Stimulated activated CD4-positive, alpha-beta T cell treated with anti-CD3 and anti-CD28 coated beads, TNF-alpha, amount 100 ng/mL, for 48 hours (primary cell): ENCODE measurements at places on chromosomes 6 and 20.

DNA sequence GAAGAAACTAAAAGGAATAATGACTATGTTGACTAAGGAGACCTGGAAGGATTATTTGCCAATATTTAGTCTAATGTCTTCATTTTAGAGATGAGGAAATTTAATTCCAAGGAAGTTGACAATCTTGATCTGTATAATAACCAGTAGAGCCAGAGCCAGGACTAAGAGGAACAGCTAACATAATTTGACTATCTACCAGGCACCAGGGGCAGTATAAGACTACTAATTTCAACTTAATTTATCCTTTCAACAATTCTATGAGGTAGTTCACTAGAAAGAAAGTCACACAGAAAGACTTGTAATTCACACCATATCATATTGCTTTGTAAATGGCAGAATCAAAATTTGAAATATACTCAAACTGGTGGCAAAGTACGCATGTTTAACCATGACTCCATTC, 273.0 kb upstream of the STXBP5 start:
- no peak for DNase-seq

DNA sequence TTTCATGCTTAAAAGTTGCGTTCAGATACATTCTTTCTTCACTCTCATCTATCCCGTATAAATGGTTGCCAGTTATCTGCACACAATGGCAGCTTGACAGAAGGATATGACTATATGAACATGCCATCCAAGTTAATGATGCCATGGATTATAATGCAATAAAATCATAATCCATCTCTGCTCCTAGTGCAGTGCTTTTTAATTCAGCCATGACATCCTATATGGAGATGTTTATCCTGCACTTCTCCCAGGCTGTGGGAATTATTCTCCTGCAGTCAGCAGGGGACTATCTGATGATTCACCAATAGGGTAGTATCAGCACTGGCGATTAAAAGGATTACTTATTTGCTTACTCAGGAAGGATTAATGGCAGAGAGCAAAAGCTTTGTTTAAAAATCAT, 273.8 kb downstream of the SAMD5 start:
- no peak for DNase-seq

- no peak for DNase-seq
These were observed 245.8 kb upstream of the RAB32 start for GRCh38 chr6:146297815-146298214.

DNA sequence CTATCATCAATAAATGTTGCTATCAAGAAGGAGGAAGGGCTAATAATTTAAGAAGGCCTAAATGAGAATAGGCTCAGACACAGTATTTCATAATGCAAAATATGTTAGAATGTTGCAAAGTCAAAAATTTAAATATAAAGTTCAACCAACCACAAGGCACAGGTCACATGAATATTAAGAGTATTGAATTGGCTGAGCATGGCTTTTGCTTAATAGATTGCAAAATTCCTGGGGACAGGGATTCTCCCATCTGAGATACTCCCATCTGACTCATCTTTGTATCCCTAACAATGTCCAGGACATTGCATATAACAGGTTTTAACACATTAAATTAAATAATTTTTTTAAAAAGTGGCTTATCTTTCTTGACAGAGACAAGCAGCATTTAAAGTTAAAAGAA, 32.9 kb upstream of the UTRN start:
- DNase-seq = no peak

GRCh38 chr6:136897071-136897470, 25.0 kb upstream of the SLC35D3 start:
- no peak for DNase-seq

DNA sequence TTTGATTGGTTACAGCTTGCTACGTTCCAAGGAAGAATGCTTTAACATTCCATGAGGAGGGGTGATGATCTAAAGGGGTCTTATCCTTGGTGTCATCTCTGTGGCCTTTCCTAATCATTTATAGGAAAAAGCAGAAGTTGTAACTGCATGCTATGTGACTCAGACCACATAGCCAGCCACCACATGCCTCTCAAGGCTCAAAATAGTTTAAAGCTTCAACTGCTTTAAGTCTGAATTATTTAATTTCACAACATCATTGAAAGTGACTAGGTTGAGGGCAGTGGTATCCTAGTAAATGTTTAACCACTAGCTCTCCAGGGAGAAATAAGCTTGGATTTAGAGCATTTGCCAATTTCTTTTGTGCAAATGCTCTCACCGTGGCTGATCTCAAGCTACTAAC, 29.7 kb downstream of the MC3R start:
- no peak for DNase-seq

DNA sequence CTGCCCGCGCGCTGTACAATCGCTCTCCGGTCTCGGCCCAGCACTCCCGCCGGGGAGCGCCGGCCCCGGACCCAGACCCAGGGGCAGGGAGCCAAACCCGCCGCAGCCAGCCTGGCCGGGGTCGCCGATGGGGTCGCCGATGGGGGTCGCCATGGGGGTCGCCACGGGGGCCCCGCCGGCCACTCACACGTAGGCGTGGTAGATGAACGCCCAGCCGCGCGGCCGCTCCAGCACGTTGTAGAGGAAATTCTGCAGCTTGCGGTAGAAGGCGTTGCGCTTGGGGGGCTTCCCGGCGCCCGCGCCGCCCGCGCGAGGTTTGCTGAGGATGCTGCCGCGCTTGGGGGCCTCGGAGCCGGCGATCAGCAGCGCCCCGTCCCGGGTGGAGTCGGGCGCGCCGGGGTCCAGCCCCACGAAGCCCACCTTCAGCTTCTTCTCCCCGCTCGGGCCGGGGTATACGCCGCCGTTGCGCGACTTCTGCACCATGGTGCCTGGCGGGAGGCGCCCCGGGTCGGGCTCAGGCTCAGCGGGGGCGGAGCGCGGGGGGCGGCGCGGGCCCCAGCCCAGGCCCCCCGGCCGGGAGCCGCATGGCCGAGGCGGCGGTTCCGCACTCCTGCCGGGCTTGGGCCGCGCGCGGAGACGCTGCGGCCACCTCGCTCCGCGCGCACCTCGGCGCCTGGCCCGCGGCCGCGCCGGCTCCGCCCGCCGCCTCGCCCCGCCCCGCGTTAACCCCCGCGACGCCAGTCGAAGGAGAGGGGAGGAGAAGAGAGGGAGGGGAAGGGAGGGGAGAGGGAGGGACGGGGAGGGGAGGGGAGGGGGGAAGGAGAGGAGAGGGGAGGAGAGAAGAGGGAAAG, at the start of gene KCNQ2:
Gene KCNQ2, minus strand, starts transcription at position 675 of the 851 bp plus-strand sequence. Its CDS starts 192 bp downstream, at position 483.
- DNase-seq = no peak

DNA sequence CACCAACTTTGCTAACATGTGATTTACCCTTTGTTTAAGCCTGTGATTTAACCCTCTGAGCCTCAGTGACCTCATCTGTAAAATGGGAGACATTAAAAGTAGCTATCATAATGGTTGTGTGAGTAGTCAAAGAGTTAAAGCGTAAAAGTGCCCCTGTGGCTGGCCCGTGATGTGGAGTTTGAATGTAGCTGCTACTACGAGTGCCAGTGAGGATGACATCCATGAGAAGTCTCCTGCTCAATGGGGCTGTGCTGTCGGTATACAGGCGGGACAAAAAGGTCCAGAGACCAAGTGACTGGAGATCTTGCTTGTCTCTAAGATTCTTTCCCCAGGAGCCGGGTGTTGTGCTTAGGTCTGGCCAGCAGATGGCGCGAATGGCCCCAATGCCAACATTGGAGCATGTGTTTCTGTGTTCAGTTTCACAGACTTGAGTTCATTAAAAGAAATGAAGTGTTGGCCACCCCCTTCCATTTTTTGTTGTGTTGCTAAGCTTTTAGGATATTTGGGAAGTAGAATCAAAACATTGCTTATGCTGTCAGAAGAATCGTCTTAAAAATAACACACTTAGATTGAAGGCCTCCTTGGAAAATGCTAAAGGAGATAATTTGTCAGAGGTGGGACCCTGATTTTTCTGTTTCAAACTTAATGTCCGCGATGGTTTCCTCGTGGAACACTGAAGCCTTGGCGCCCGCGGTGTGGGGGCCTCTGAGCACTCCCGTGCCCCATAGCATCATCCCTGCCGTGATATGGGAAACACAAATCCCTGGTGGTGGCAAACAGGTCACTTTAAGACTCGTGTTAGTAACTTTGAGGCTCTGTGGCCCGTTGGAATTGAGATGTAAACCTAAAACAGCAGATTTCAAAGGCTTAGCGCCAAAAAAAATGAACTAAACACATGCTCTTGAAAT, 9.3 kb upstream of the RBM38 start:
- no peak for DNase-seq

- no peak for DNase-seq
These were observed 31.8 kb upstream of the STX16 start for GRCh38 chr20:58619077-58619863.

DNA sequence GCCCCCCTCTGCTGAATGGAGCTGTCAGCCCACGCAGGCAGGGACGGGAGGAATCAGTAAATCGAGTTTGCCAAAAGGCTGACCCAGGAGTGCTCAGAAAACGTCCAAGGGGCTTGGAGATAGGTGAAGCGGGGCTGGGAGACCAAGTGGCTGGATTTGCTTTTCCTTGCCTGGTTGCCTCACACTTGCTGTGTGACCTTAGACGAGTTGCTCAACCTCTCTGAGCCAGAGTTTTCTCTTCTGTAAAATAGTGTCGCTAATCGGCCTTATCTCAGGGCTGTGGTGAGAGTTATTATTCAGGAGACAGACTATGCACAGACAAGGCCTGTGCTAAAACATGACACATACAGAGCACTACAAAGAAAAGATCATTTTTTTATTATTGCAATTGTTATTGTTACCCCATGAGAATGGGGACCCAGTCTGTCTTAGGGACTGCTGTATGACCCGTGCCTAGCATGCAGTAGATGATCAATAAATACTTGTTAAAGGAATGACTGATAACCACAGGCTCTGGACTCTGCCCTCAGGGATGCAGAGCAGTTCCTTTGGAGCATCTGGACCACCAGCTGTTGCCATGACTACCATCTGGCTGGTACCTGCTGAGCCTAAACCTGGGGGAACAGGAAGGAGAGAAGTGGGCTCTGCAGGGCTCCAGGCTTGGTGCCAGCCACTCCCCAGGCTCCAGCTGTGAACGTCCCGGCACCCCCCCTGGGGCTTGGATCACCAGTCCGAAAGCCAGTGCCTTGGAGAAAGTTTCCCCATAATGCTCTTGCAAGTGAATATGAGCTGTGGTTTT, 901 bp downstream of the KCNK15 start:
- no peak for DNase-seq
